ENCODE measurements at places on chromosomes 4 and X.

GRCh38 chrX:135536877-135537276 is 16.4 kb downstream of the INTS6L start:
- no peak for DNase-seq

GRCh38 chr4:93761286-93761685 is 67.3 kb upstream of the ATOH1 start:
- no peak for DNase-seq

GRCh38 chr4:40205259-40206198 is 8.7 kb downstream of the RHOH start:
- no peak for DNase-seq

DNA sequence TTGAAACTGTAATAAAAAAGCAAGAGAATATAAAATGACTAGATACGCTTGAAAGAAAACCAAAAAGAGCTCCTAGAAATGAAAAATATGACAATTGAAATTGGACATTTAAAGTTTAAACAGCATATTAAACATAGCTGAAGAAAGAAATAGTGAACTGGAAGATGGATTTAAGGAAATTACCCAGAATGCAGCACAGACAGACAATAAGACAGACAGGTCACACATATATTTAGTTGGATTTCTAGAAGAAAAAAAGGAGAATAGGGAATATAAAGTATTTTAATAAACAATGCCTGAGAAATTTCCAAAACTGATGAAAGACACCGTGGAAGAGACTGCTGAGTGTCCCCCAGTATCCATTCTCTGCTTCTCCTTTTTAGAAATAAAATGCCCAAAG is 6.6 kb downstream of the DUSP9 start:
- no peak for DNase-seq

DNA sequence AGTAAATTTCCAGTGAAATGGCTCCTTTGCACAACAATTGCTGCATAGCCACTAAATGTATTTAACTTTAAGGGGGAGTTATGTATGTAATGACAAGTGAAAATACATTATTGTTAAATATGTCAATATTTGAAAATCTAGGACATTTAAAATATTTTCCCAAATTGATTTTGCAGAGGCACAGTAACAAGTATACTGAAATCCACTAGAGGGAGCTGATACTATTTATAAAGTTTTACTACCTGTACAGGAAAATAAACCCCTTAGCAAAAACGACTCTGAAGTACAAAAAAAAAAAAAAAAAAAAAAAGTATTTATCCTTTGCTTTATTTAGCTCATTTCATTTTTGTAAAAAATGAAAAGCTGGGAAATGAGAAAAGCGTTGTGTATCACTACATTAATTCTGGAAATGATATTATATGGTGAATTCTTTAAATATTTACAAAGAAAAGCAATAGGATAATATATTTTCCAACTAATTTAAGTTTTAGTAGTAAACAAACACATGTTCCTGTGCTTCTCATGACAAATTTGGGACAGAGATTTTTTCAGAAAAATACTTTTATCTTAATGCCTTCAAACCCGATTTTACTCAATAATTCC is 727.7 kb downstream of the DMD start:
- DNase-seq: no peak

DNA sequence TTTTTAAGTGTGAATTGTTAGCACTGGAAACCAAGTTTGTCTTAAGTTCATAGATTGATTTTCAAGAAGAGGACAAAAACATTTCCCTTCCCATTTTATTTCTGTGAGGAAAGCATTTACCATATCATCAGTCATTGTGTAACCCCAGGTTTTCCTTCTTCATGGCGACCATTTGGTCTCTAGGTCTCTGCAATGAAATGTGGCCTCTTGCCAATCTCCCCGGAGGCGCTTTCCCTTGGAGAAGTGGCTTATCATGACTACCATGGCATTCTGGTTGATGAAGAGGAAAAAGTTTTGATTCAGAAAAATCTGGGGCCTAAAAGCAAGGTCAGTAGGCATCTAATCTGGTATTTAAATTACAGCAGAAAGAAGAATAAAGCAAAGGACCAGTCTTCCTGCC is 54.4 kb downstream of the ADD1 start:
- no peak for DNase-seq

- DNase-seq: no peak
These were observed 261.6 kb downstream of the ARHGAP24 start for GRCh38 chr4:85736571-85736970.

GRCh38 chr4:183495184-183495583 is 9.7 kb upstream of the ING2 start:
- no peak for DNase-seq

DNA sequence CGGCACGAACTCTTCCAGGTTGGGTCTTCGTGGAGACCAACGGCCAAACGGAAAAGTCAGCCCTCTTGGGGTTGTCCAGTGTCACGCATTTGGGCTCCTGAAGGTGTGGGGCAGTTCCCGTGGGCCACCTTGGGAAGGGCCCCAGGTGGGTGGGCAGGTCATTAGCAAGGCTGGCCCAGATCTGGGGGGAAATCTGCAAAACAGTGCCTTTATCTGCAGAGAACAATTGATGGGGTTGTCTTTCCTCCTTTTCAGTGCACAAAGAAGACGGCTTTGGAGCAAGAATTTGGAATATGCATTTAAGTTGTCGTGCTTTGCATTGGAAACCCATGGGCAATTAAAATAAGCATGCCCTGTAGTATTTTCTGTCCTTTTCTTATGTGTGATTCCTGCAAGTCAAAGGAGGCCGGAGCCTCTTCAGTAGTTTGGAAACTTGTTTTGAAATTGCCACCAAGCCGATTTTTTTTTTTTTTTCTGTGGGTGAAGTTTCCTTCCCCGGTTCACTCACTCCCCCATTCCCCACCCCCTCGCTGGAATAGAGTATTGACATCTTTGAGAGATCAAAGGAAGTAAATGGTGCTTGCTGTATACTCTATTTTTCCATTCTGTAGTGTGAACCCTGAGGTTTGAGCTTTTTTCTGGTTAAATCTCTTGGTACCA is 9.8 kb downstream of the ZIC3 start:
- no peak for DNase-seq

- DNase-seq: peak; percentile 43
These were observed 11.3 kb upstream of the YTHDC1 start for GRCh38 chr4:68361146-68361589.

- no peak for DNase-seq
These were observed 907 bp upstream of the ATP10D start for GRCh38 chr4:47484168-47484567.

- no peak for DNase-seq
These were observed 73.1 kb downstream of the FBXO8 start for GRCh38 chr4:174210354-174210753.

- DNase-seq: no peak
These were observed 162.3 kb upstream of the SMIM31 start for GRCh38 chr4:164591666-164592065.

- DNase-seq: no peak
These were observed 512.0 kb upstream of the NR3C2 start for GRCh38 chr4:148954011-148954749.

- DNase-seq: peak; percentile 66
These were observed 38.5 kb downstream of the HERC3 start for GRCh38 chr4:88630756-88631155.

DNA sequence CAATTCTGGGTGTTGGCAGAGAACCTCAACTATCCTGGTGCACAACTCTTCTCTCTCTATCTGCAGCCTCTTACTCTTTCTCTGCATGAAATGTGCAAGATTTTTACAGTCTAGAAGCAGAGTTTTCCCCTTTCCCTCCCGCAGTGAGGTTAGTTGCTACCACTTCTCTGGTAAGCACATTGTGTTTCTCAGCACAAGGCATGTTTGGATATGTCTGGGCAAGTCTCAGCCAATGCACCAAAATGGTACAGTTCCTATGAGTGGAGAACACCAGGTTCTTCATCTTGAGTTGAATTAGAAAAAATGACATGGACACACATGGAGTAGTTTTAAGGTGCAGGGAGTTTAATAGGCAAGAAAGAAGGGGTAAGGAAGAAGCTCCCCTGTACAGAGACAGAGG is 187.0 kb downstream of the CCNG2 start:
- DNase-seq: no peak

GRCh38 chr4:146245850-146246249 is 31.5 kb downstream of the REELD1 start:
- DNase-seq: no peak

- no peak for DNase-seq
These were observed 15.0 kb downstream of the ACSL1 start for GRCh38 chr4:184810720-184811119.

- DNase-seq: no peak
These were observed 31.3 kb downstream of the IL13RA2 start for GRCh38 chrX:114985967-114986592.

- DNase-seq: no peak
These were observed 148.8 kb upstream of the TBL1X start for GRCh38 chrX:9316096-9316495.

DNA sequence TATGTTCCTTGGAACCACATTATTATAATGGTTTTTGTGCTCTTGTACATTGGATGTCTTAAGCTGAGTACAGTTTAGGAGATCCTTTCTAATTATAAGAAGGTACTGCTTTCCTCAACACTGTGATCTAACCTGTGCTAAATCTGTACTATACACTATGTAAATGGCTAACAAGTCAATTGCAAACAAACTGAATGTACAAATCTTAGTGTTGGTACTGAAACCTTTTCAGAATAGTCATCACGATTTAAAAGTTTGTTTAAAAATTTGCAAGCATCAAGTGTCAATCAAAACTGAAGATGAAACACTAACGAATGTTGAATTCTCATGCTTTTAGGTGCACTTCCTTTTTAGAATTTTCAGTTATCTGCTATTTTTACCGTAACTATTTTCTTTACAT is 2090.4 kb upstream of the TENM3 start:
- DNase-seq: no peak

- DNase-seq: no peak
These were observed 151.7 kb upstream of the TBL1X start for GRCh38 chrX:9312922-9313867.

DNA sequence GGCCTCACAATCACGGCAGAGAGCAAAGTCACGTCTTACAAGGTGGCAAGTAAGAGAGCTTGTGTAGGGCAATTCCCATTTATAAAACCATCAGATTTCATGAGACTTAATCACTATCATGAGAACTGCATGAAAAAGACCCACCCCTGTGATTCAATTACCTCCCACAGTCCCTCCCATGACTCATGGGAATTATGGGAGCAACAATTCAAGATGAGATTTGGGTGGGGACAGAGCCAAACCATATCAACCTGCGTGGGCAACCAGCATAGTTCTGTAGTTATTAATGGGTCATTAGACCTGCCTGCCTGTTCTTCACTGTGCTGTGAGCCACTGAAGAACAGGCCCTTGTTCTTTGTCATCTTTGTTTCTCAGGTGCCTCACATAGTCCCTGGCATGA is 593.7 kb upstream of the BOD1L1 start:
- DNase-seq: no peak

DNA sequence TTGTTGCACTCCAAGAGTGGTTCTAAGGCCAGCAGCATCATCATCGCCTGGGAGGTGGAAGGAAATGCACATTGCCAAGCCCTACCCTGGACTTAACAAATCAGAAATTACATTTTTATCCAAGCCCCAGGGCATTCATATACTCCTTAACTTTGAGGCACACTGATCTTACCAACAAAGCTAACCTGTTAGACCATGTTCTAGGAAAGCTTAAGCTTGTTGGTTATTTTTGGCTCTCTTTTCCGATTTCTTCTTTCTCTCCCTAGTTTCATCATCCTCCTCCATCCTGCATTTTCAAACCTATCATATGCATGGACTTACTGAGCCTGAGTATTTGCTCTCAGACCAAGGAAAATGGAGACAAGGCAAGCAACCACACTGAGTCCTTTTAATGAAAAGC is 133.4 kb downstream of the OPHN1 start:
- DNase-seq: no peak

DNA sequence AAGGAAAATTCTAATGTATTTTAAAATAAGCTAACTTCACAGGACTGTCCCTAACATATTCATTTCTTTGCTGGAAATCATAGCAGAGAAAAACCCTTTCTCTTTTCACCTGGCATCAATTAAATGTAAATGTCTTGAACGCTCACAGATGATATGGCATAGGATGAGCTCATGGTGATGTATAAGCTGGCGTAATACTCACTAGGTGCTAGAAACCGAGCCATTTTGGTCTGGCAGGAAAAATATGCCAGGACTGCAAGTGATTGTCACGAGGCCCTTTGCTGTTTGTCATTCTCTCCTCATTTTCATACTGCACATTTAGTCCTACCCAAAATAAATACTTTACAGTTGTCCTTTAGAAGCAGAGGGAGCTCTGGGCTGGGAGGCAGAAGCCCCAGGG is 222.7 kb upstream of the LNX1 start:
- no peak for DNase-seq

DNA sequence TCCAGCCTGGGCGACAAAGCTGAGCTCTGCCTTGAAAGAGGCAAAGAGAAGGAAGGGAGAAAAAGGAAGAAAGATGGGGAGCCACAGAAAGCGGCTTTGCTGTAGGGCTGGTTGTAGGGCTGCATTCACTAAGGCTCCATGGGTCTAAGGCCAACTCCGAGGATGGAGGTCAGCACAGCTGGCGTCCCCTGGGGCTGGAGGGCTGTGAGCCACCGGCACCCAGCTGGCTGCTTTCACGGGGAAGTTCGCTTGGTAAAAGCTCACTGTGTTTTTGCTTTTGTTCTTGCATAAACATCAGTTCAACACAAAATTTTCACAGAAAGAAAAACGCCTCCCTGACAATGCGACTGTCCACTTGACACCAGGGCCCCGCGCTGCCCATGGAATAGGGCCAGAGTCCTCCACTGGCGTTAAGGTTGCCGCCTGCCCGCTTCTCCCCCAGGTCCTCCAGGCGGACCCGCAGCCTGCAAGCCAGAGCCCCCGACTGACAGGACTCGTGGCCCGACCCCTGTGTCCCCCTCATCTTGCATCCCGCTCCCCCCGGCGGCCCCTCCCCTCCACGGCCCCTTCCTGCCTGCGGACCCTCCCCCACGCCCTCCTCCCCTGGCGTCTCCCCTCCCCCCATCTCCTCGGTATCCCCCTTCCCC is 1.1 kb downstream of the RNF212 start:
- DNase-seq: no peak

DNA sequence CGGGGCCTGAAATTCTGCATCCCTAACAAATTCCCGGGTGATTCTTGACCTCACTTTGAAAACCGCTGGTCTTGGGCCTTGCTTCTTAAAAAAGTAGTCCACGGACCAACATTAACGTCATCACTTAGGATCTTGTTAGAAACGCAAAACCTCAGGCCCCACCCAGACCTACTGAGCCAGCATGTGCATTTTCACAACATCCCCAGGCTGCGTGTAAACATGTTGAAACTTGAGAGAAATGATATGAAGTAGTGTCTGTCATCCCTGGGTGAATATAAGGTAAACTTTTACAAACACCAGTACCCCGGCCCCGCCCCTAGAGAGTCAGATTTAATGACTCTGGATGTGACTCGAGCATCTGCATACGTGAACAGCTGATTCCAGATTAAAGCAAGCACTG is 33.7 kb downstream of the SORBS2 start:
- no peak for DNase-seq

DNA sequence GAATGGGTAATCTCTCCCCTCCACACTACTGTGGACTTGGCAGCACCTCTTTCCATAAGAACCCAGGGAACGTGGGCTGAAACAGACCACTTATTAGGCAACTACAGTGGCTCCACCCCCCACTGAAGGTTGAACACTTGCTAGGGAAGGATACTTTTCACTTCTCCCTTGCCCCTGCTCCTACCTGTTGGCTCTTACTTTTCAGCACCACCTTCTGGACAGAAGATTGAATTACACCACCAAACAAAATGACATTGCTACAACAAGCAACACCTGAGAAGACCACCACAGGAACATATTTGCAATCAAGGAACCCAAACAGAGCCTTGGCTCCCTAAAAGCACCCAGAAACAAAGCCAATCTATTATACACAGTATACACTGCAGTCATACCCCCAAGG is 132.1 kb upstream of the CXCL13 start:
- peak; percentile 8 for DNase-seq
